GM23248 (cell line): ENCODE measurements at places on chromosomes 1 and 21.
A peak's percentile ranks its signal among the peaks of the same experiment; 100 is the strongest.

DNA sequence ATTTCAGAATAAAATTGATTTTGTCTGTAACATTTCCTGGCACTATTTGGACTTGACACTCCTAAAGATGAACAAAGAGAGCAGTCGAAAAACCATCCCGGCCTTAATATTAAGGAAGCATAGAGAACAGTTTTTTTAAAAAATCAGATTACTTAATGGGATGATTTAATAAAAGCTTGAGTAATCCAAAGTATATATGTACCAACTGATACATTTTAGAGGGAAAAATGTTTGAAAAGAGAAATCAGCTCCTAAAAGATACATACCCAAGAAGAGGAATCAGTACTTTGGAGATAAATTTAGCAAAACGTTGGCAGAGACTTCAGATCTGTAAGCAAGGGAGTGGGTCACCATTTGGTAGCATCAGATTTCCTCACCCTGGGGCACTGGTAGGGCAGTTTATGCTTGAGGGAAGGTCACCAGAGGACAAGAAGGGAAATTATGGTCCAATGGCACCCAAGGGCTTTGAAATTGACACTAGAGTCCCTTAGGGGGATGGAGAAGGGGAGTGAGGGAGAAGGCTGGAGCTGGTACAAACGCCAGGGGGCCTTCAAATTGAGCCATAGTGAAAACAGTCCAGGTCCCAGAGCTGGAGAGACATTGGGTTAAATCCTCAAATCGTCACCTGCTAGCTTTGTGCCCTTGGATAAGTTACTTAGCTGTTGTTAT, 5.9 kb downstream of the SLAMF7 start:
- no peaks in the 10 kb centered on the region; the same call in 1 of the 2 replicates for H3K27me3 ChIP-seq
- no peaks in the 10 kb centered on the region for H3K4me1 ChIP-seq
- no peak for DNase-seq

GRCh38 chr1:101325144-101325543, 88.3 kb downstream of the S1PR1 start:
- H3K27ac ChIP-seq, result no peak overlapping the region
- H3K27me3 ChIP-seq, result peaks cover 43% of the 10 kb centered on the region
- no peak for DNase-seq
- H3K4me3 ChIP-seq, result no peak overlapping the region

DNA sequence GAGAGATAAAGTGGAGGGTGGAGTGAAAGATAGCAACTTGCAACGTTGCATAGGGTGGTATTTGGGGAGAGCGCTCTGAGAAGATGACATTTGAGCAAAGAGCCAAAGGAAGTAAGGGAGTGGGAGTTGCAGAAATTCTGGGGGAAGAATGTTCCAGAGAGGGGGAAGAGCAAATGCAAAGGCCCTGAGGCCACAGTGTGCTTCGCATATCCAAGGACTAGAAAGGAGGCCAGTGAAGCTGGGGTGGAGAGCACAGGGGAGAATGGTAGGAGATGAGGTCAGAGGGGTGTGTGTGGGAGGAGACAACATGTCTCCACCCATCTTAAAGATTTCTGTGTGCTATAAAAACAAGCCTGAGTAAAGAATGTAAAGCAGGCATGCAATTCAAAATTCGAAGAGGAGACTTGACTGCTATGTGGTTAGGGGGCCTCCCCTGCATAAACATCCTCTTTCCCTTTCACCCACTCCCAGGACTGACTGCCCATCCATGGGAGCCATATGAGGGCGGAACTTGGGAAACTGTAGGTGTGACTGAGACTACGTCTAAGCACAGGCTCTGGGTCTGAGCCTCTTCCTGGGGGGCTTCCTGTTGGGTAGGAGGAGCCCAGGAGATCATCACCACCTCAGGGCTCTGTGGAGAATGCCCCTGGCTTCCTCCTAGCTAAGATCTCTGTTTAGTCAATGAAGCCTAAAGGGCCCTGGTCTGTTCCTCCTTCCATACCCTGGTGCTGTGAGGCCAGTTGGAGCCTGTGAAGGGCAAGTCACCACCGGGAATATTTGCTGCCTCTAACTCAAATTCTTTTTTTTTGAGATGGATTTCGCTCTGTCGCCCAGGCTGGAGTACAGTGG, 2.9 kb upstream of the CLIC4 start:
- H3K4me1 ChIP-seq, result peaks cover 24% of the 10 kb centered on the region
- DNase-seq, result peak; percentile 53
- H3K27ac ChIP-seq, result peak overlapping the region; percentile 97
- H3K4me3 ChIP-seq, result no peak overlapping the region

DNA sequence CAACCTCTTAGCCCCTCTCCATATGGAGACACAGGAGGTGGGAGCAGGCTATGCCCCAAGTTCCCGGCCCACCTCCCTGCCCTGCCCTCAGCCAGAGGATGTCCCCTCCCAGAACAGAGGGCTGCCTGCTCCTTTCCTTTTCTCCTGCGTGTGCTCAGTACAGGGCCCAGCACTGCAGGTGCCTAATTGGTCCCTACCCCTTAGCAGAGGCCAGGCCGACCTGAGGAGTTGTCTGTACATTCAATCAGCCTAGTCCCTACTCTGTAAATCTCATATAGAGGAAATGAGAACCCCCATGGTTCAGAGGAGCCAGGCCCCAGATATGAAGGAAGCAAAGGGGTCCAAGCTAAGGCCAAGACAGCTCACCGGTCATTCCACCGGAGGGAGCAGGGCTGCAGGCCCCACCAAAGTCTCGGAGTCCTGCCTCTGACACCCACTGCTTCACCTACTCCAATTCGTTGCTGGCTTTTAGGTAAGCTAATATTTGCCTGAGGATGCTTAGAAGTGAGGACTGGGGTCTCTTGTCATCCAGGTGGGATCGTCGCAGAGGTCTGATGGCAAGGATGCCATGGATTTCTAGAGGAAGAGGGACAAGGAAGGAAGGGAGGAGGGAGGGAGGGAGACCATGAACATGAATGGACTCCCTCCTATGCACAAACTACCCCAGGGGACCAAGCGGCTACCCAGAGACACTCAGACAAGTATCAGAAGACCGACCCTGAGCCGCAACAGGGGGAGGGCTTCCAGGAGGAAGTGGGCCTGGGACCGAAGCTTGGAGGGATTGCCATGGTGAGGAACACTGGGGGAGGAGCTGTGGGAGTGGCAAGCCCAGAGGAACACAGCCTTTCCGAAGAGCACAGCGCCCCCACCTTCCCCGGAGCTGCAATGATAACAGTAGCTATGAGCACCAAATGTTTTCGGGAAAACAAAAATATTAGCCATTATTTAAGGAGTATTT, 30.4 kb upstream of the FOXO6 start:
- H3K4me3 ChIP-seq, result no peak overlapping the region
- H3K36me3 ChIP-seq, result no peaks in the 10 kb centered on the region
- no peaks in the 10 kb centered on the region for H3K4me1 ChIP-seq
- no peak for DNase-seq

DNA sequence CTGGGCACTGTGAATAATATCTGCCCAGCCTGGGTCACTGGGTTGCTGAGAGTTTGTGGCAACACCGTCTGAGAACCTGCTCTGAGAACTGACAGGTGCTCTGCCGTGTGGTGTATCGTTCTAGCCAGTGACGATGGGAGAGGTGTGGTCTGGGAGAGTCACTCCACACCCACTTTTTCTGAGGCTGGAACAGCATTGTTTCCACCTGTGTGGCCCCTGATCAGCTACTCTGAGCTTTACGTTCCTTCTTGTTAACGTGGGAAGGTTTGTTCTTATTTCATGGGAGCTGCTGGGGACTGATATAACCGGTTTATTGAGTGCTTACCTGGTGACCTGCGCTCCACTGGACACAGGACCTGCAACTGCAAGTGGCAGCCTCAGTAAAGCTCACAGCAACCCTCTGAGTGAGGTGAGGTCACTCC, 34.8 kb upstream of the TENT5C start:
- H3K4me1 ChIP-seq, result no peaks in the 10 kb centered on the region
- H3K27me3 ChIP-seq, result no peaks in the 10 kb centered on the region
- DNase-seq, result no peak

DNA sequence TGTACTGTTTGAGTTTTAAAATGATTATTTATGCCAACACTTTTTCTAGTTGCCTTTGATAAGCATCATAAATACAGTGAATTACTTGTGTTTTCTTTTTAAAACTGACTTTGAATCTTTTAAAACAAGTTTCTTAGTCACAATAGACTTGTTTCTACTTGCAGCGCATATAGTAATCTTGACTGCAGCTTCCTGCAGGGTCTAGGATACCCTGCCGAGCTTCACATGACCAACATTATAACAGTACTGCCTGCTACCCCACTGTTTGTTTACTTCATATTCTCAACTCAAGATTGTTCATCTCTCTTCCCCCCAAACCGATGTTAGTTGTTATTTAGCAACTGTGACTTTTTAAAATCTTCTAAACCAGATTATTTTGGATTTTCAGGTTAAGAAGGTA, 751.3 kb upstream of the NEGR1 start:
- no peak for DNase-seq
- H3K27me3 ChIP-seq, result no peaks in the 10 kb centered on the region
- H3K36me3 ChIP-seq, result no peaks in the 10 kb centered on the region
- no peaks in the 10 kb centered on the region for H3K4me1 ChIP-seq
- no peak overlapping the region for H3K4me3 ChIP-seq

DNA sequence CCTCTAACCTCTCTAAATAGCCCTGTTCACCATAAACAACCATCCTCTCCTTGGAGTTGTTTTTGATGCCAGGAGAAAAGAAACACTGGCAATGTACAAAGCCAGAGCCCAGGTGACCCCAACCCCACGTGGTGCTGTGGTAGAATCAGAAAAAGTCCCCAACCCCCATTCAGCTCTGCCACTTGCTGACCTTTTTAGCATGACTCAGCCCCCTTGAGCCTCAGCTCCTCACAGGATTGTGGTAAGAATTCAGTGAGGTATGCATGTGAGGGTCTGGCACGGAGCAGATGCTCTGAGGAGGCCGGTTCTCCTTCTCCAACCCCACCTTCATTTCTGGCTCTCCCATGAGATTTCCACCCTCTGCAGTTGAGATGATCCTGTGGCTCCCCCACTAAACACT, 11.1 kb upstream of the CHI3L1 start:
- DNase-seq, result peak; percentile 89
- no peaks in the 10 kb centered on the region for H3K27me3 ChIP-seq
- no peak overlapping the region for H3K4me3 ChIP-seq
- peaks cover 62% of the 10 kb centered on the region for H3K4me1 ChIP-seq
- no peaks in the 10 kb centered on the region for H3K36me3 ChIP-seq
- H3K27ac ChIP-seq, result peak overlapping the region; percentile 35; the same call in 1 of the 2 replicates

- no peak overlapping the region for H3K27ac ChIP-seq
- no peak overlapping the region for H3K4me3 ChIP-seq
- H3K4me1 ChIP-seq, result peaks cover 54% of the 10 kb centered on the region
- no peaks in the 10 kb centered on the region for H3K27me3 ChIP-seq
- peak; percentile 40 for DNase-seq
- peaks cover 6% of the 10 kb centered on the region; the same call in 1 of the 2 replicates for H3K36me3 ChIP-seq
Observed at GRCh38 chr1:165639821-165640623, 9.0 kb downstream of the MGST3 start.

- H3K36me3 ChIP-seq, result no peaks in the 10 kb centered on the region
- H3K27me3 ChIP-seq, result no peaks in the 10 kb centered on the region
- DNase-seq, result peak; percentile 85
- H3K27ac ChIP-seq, result no peak overlapping the region
- H3K4me1 ChIP-seq, result peaks cover 11% of the 10 kb centered on the region
Observed at GRCh38 chr1:29264773-29265389, 28.6 kb downstream of the PTPRU start.

GRCh38 chr1:186297439-186298045, 77.5 kb downstream of the TPR start:
- H3K4me3 ChIP-seq, result no peak overlapping the region
- no peak for DNase-seq
- H3K27me3 ChIP-seq, result no peaks in the 10 kb centered on the region
- H3K27ac ChIP-seq, result no peak overlapping the region
- H3K36me3 ChIP-seq, result no peaks in the 10 kb centered on the region

GRCh38 chr21:16568244-16568643, 838.5 kb downstream of the USP25 start:
- H3K4me3 ChIP-seq, result no peak overlapping the region
- no peaks in the 10 kb centered on the region for H3K27me3 ChIP-seq
- no peak overlapping the region for H3K27ac ChIP-seq
- H3K36me3 ChIP-seq, result no peaks in the 10 kb centered on the region
- no peak for DNase-seq

GRCh38 chr21:45934554-45934953, 47.0 kb upstream of the COL6A1 start:
- H3K4me3 ChIP-seq, result no peak overlapping the region
- no peak for DNase-seq
- no peaks in the 10 kb centered on the region for H3K27me3 ChIP-seq
- H3K27ac ChIP-seq, result no peak overlapping the region
- no peaks in the 10 kb centered on the region for H3K4me1 ChIP-seq

GRCh38 chr1:5980314-5981008, 11.8 kb downstream of the NPHP4 start:
- peaks cover 17% of the 10 kb centered on the region for H3K4me1 ChIP-seq
- H3K36me3 ChIP-seq, result no peaks in the 10 kb centered on the region
- H3K27me3 ChIP-seq, result no peaks in the 10 kb centered on the region

DNA sequence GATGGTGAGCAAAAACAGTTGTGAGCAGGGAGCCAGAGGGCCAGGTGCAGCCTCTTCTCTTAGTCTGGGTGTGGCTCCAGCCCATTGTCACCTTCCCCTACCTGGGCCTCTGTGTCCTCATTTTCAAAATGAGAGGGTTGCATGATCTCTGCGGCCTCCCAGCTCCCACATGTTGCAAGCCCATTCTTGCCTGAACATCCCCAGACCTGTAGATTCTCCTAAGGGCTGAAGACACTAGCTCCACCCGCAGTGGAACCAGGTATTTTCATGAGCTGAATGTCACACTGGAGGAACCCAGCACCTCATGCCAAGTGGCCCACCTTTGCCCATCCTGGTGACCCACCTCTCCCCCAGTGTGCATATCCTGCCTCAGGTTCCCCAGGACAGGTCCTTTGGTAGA, 12.3 kb downstream of the IKBKE start:
- no peaks in the 10 kb centered on the region for H3K27me3 ChIP-seq
- no peak for DNase-seq
- H3K4me1 ChIP-seq, result peaks cover 9% of the 10 kb centered on the region; the same call in 1 of the 2 replicates
- no peak overlapping the region for H3K27ac ChIP-seq

GRCh38 chr1:154774175-154774855, 95.8 kb downstream of the KCNN3 start:
- no peak for DNase-seq
- no peak overlapping the region for H3K27ac ChIP-seq
- peaks cover 18% of the 10 kb centered on the region; the same call in 1 of the 2 replicates for H3K27me3 ChIP-seq
- H3K36me3 ChIP-seq, result no peaks in the 10 kb centered on the region

- H3K27me3 ChIP-seq, result no peaks in the 10 kb centered on the region
- H3K36me3 ChIP-seq, result no peaks in the 10 kb centered on the region
- H3K27ac ChIP-seq, result no peak overlapping the region
- no peak overlapping the region for H3K4me3 ChIP-seq
Observed at GRCh38 chr21:35401476-35401875, 352.4 kb upstream of the RUNX1 start.

GRCh38 chr1:240598216-240599001, 13.5 kb downstream of the GREM2 start:
- DNase-seq, result peak; percentile 20
- H3K36me3 ChIP-seq, result peaks cover 25% of the 10 kb centered on the region; the same call in 1 of the 2 replicates
- H3K4me3 ChIP-seq, result peak overlapping the region; percentile 54
- H3K27ac ChIP-seq, result 0 out of 2 replicates have a peak overlapping the region, but pooled peaks have one; percentile 0
- H3K27me3 ChIP-seq, result no peaks in the 10 kb centered on the region

- no peaks in the 10 kb centered on the region for H3K27me3 ChIP-seq
- peaks cover 69% of the 10 kb centered on the region for H3K36me3 ChIP-seq
- DNase-seq, result no peak
- no peak overlapping the region for H3K27ac ChIP-seq
- no peaks in the 10 kb centered on the region for H3K4me1 ChIP-seq
Observed at GRCh38 chr1:32055416-32055815, 17.3 kb upstream of the TMEM39B start.

- peak overlapping the region; percentile 73 for H3K27ac ChIP-seq
- H3K27me3 ChIP-seq, result no peaks in the 10 kb centered on the region
- H3K4me1 ChIP-seq, result peaks cover 28% of the 10 kb centered on the region
- DNase-seq, result peak; percentile 79
- peak overlapping the region; percentile 87 for H3K4me3 ChIP-seq
- no peaks in the 10 kb centered on the region; the same call in 1 of the 2 replicates for H3K36me3 ChIP-seq
Observed at GRCh38 chr1:32817815-32818786, 648 bp downstream of the S100PBP start.
